ENCODE measurements at places on chromosomes 7 and 10.

DNA sequence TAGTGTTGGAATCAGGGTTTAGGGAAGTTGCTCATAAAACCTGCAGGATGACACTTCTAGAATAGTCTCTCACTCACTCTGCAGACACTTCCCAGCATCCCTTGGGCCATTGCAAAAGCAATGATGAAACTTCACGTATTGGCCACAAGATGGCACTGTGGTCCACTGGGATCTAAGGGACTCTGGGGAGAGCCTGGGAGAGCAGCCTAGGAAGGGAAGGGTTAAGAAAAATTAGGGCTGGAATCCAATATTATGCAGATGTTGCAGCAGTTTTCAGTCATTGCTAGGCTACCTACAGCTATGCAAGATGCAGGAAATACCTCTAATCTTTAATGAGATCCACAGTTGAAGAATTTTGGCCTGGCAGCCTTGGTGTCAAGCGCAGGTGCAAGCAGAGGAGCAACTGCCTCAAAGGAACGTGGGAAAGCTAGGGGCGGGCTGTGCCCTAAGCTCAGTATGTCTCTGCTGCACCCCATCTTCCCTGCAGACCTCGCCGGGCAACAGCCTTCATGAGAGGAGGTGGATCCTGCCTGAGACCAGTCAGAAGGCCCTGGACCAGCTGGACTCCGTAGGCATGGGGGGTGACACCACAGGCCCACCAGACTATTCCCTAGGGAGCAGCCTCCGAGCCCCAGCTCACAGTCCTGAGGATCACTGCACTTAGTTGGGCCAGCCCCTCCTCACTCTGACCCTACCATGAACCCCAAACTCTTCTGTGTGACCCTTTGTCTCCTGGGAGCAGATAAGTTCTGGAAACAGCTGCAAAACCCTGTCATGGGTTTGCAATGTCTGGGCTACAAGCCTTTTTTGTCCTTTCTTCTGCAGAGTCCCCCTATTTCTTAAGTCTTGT, 127.9 kb upstream of the PRSS58 start:
- DNase-seq, result no peak

GRCh38 chr7:142870566-142871259, 14.8 kb downstream of the TRPV6 start:
- DNase-seq, result no peak

GRCh38 chr10:32963096-32963495, 5.1 kb upstream of the ITGB1 start:
- no peak for DNase-seq

- no peak for DNase-seq
Observed at GRCh38 chr7:45026013-45026412, 26.0 kb downstream of the CCM2 start.

DNA sequence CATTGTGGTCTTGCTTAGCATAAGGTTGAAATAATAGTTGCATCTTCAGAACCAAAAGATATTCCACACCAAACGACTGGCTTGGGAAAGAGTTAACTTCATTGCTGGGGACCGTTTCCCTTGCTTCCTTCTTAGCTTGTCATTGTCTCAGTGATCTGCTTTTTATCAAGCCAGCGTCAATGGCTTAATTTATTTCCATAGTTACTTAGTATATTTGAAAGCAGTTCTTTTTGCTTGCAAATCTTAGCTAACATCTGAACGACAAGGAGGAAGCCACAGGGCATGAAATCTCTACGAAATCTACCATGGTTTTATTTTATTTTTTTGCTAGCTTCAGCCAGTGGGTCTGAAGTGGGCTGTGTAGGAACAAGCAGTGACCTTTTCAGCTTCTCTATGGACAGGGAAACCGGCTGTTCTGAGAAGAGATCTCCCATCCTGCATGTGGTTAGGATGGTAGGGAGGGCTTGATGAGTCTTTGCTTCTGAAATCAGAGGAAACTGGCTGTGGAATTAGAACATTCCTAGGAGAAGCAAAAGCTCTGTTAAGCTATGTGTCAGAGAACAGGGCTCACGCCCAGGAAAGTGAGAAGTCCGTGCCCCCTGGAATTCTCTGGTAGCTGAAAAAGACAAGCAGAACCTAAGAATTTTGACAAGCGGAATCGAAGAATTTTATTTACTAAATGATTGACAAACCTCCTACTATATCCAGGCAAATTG, 8.0 kb downstream of the SLC18A2 start:
- DNase-seq, result no peak
